HCT116 (cell line): ENCODE measurements at places on chromosomes 6 and 20.

DNA sequence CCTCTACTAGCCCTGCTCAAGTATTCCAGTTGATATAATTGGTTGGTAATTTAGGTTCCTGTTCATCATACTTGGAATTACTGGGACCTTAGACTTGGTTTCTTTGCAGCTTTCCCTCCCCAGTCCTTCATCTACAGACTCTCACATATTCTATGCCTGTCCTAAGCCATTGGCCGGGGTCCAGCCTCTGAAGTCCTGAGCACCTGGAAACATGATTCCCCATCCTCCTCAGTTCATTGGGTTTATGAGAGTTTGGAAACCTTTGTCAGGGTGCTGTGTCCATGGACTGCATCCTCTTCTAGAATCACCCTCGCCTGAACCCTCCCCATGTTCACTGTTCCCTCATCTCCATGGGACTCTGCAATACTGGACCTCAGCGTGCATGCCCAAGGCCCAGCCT is 8.8 kb downstream of the GSTA2 start:
- no peak for DNase-seq

DNA sequence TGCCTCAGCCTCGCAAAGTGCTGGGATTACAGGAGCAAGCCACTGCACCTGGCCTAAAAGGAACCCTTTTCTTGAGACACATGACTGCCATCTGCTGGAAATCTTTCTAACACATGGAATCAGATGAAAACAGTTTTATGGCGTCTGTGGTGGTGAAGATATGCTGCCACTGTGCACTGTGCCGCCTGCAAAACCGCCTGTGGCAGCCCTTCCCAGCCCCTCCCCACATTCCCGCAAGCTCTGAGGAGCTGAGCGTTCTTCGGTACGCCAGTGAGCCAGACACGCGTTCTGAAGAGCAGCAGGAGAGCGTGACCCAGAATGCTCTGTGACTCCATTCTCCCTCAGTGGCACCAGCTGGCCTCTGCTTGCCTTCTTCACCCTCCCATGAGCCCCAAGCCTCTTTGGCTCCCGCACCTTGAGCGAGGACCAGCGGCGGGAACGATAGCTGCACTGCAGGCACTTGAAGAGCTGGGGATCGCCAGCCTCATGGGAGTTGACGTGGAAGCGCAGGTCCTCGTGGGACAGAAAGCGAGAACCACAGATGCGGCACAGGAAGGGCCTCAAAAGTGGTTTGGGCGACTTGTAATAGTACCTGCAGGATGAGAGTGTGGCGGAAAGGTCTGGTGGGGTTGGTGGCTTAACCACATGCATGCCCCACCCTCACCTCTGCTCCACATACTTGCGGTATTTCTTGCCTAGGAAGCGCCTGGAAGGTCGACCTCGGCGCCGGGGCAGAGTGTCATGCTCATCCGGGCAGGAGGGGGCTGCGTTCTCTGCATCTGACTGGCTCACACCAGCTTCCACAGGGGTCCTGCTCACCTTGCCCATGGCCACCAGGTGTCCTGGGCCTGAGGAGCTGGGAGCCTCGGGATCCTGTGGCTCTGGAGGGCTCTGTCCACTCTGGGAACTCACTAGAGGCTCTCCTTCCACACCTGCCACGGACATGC is 8.7 kb downstream of the ZNF335 start:
- no peak for DNase-seq

DNA sequence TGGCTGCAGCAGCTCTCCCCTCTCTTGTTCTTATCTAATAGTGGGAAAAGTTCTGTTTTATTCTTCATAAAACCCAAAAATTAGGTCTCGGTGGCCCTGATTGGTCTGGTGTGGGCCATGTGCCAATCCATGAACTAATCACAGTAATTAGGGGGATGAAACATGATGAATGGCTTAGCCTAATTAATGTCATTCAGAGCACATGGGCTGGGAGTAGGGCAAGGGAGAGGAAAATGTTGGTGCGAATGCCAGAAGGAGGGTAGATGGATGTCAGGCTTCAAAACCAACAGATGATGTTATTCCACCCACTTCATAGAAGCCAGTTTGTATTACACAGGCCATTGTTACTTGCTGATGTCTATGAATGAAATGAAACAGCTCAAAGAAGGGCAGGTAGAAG is 46.5 kb downstream of the PLEKHG1 start:
- DNase-seq: no peak

GRCh38 chr6:3594201-3594600 is 137.4 kb upstream of the SLC22A23 start:
- DNase-seq: no peak
